ENCODE measurements at places on chromosomes 13 and 19. TPM values are rescaled to one million over a fixed set of nuclear protein-coding genes. Genes with fewer than 3 reads are reported as not detected.
A peak's percentile ranks its signal among the peaks of the same experiment; 100 is the strongest.

DNA sequence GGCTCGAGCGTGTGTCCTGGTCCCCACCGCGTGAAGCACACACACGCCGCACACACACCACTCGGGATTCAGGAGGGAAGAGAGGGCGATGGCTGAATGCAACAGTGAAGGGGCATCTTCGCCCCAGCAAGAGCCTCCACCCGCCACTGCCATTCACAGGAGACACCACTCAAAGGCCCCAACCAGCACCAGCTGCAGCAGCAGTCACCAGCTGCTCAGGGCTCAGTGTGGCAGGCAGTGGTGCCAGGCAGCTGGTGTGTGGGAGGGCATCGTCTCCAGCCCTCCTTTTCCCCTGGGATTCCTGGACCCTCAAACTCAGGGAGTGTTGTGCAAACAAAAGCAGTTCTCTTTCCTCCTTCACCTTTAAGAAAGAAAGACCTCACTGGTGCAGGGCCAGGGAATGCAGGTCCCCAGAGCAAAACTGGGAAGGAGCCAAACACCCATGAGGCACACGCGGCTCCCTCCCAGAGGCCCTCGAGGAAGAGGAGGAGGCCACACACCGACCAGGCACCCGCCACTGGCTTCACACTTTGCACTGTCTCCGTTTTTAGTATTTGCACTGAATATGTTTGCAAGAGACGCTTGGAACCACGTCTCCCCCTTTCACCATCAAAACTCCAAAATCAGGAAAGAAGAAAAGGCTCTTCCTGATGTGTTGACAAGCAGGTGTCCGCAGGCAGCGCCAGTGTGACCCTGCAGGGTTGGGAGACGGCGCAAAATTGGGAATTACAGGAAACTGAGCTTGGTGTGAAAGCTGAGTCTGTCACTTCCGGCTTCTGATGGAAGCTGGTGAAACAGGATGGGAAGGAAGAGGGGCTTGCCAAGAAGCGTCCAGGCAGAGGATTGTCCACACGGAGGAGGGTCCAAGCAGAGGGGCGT is 26.4 kb upstream of the F7 start:
- DNase-seq: no peak

- DNase-seq: peak; percentile 98
Observed at GRCh38 chr19:29878973-29879654, 62.9 kb upstream of the URI1 start.

DNA sequence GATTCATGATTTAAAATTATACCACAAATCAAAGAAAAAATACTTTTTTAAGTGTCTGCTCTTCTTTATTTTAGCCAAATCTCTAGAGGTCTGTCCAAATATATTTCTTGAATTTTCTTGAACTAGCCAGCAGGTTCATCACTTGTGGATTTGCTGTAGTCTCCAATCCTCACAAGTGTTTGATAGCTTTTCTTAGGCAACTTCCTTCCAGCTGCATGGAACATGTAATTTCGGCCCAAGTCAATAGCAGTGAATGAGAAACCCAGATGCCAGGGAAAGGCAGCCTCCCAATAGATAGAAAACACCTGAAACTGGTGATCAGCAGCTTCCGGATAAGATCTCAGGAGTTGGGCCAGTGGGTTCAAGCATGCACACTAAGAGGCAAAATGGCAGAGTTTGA is 15.6 kb upstream of the RNASEH2B start:
- DNase-seq: no peak

GRCh38 chr13:54433493-54434206 is 1405.0 kb downstream of the OLFM4 start:
- DNase-seq: no peak

DNA sequence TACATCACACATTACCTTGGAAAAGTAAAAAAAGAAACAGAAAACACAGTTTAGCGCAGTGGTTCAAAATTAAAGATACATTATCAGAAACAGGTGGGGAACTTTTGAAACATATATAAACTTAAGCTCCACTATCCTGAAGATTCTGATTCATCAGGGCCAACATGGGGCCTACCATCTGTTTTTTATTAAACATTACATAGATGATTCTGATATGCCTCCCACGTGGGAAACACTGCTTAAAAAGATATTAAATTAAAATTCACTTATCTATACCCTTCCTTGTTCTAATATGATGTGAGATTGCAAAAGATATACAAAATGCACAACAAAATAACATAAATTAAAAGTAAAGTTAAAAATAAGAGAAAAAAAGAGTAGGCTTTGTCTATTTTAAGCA is 125.0 kb downstream of the VWA8 start:
- DNase-seq: no peak

DNA sequence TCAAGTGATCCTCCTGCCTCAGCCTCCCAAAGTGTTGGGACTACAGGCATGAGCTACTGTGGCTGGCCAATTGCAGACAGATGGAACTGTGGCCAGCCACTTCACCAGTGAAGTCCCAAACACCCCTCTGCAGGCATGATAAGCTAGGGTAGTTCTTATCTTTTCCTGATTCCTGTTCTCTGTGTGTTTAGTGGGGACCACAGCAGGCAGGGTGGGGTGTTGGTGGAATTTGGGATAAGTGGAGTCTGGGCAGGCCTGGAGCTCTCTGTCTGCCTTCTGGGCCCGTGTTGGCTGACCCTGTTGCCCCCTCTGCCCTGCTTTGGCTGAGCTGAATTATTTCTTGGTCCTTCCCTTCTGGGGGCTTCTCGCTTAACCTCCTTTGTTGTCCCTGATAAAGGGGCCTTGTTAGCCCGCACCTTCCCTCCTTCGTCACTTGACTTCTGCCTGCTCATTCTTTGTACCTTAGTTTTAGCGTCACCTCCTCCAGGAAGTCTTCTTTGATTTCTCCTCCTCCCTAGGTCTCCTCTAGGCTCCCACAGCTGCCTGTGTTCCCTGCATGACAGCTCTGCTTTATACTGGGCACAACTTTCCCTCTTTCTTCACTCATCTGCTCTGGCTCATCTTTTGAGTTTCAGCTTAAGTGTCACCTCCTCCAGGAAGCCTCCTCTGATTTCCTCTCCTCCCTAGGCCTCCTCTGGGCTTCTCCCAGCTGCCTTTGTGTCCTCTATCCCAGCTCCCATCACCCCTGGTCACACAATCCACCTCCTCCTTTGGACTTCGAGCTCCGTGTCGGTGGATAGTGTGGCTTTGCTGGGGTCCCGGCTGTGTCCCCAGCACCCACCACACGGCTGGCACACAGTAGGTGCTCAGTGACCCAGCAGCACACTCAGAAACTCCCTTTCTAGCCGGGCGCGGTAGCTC is 1.7 kb upstream of the NCLN start:
- no peak for DNase-seq

GRCh38 chr19:45972081-45972946 is 1.4 kb downstream of the NOVA2 start:
- DNase-seq: no peak

DNA sequence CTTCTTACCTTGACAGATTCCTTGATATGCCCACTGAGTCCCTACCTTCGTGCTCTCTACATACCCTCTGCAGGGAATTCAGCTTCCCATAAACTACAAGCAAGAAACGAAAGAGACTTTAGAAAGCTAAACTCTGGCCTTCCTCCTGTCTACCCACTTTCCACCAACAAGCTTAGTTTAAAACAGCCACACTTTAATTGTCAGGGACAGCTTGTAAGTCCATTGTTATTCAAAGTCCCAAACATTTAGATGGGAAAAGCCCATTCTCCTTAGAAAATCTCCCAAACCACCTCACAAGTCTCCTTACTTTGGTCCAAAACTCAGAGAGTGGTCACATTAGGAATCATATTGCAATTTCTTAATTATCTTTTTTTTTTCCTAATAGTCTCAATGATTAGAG is 2695.8 kb downstream of the PCDH9 start:
- DNase-seq: no peak

DNA sequence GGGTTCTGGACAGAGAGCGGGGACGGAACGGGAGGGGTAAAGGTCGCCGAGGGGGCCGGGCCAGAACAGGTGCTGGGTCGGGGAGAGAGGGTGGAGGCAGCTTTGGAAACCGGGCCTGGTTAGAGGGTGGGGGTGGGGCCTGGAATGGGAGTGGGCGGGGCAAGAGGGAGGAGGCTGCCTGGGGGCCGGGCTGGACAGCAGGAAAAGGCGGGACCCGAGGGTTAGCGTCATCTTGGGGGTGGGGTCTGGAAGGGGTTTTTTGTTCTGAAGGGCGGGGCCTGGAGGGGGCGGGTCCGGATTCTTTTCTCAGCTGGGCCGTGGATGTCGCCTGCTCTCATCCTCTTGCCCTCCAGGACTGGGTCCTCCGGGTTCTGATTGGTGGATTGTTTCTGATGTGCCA is 4.3 kb upstream of the ZNF813 start:
- no peak for DNase-seq

The TEX26 gene
- total RNA-seq: not detected

- DNase-seq: no peak
Observed at GRCh38 chr13:22256111-22256639, 585.3 kb downstream of the FGF9 start.

GRCh38 chr19:46431824-46432223 is 3.1 kb upstream of the PNMA8C start:
- no peak for DNase-seq

Data from Caki2 (cell line).